Left cardiac atrium (tissue), 4 donors: ENCODE measurements at places on chromosomes 1 and 21.
A peak's percentile ranks its signal among the peaks of the same experiment; 100 is the strongest.

DNA sequence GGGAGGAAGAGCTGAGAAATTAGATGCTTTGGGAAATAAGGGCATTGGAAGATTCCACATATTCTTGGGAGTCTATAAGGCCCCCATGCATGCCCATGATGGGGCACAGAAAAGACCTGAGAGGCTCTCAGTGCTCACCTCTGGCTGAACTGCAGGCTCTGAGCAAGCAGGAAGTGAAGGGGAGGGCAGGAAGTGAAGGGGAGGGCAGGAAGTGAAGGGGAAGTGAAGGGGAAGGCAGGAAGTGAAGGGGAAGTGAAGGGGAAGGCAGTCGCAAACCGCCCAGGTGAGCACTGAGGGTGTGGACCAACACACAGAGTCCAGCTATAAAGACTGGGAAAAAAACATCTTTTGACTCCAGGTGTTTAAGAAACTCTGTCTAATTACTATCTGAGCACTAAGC lies 3.5 kb downstream of the KRTAP10-9 start:
- DNase-seq = no peak

- no peak for DNase-seq
Observed at GRCh38 chr1:167991546-167991945, 54.7 kb upstream of the MPC2 start.

DNA sequence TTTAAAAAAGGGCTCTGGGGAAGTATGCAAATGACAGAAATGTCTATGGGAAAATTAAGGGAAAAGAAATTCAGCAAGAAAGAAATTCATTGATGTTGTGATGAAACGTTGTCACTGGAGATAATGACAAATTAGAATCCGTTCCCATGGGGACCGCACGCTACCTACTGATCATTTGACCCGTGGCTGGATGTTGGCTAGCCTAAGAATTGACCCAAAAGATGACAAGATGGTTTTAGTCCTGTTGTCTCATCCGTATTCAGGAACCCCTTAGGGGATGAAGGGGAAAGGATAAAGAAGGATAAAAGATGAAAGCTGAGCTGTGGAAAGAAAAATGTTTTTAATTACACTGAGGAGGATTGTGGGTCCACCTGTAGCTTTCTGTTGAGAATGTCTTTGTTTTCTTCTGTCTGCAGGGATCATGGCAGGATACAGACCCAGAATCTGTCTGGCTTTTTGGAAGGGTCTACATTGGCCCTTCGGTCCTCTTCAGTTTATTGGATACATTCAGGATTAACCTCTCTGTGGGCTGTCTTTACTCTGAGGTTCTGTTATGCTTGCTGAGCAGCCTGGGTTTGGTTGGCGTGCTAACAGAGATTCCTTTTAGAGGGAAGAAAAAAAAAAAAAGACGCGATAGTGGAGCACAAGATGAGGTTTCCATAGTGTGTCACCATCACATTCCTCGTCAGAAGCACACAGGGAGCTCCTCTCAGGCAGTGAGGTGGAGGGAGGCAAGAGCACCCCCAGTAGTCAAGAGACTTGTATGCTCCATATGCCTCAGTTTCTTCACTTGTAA lies 106.2 kb downstream of the CACHD1 start:
- no peak for DNase-seq

DNA sequence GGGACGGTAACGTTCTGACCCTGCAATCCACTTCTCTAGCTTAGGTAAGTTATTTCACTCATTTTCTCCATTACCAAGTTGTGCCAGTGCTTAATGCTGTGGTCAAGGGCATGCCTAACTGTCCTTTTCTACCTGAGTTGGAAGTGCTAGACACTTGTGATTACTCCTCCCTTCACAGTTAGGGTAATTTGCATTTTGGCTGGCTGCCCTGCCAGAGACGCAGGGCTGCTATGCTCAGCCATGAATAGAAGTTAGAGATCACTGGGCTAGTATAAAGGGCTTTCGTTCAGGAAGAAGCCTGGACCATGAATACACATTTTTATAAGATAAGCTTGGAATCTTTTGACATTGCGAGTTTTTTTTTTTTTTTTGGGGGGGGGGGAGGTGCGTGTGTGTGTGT lies 633.2 kb upstream of the NEGR1 start:
- DNase-seq = no peak

GRCh38 chr21:40049931-40050290 lies 182.7 kb downstream of the PCP4 start:
- no peak for DNase-seq

- no peak for DNase-seq
Observed at GRCh38 chr1:83961571-83962295, 37.2 kb downstream of the TTLL7 start.

DNA sequence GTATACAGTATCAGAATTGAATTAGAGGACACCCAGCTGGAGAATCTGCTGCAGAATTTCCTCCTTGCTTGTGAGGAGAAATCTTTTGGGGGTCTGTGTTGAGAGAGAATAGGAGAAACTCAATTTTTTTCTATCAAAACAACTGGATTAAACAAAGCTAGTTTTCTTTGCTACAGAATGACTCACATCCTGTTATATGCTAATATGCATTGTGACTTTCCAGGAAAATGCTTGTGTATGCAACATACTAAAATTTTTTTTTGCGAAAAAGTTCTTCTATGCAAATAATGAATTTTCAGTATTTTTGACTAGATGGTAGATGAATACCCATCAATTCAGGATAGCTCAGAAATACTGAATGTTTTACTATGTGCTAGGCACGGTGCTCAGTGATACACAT lies 2.2 kb downstream of the VAMP4 start:
- DNase-seq = no peak

DNA sequence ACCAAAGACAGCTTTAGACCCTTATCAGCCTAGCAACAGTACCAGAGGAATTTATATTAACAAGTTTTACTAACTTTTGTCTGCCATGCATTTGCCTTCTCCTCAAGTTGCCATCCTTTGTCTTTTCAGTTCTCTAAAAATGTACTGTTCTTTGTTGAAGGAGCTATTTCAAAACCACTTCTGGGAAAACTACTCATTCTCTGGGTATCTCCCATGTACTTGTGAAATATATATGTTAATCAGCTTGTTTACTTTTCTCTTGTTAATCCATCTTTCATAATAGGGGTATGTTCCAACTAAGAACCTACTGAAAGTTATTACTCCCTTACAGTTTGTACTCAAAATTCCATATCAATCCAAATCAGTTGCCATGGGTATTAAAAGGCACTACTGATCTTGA lies 16.3 kb downstream of the DPYD start:
- DNase-seq = no peak

DNA sequence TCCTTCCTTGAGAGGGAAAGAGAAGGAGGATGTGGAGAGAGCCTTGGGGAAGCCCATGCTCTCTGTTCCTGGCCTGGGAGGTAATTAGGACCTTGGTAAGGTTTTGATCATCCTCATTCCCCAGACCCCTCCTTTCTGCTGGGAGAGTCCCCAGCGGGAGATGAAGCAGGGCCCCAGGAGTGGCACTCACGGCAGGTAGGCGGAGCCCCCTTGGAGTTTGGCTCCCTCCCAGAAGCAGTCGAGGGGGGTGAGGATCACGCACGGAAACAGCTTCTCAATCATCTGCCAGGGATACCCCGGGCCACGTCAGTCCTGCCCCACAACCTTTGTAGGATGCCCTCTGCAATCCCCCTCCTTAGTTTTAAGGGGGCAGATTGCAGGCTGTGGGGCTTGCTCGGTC lies 11.5 kb downstream of the PTCH2 start:
- DNase-seq = no peak

DNA sequence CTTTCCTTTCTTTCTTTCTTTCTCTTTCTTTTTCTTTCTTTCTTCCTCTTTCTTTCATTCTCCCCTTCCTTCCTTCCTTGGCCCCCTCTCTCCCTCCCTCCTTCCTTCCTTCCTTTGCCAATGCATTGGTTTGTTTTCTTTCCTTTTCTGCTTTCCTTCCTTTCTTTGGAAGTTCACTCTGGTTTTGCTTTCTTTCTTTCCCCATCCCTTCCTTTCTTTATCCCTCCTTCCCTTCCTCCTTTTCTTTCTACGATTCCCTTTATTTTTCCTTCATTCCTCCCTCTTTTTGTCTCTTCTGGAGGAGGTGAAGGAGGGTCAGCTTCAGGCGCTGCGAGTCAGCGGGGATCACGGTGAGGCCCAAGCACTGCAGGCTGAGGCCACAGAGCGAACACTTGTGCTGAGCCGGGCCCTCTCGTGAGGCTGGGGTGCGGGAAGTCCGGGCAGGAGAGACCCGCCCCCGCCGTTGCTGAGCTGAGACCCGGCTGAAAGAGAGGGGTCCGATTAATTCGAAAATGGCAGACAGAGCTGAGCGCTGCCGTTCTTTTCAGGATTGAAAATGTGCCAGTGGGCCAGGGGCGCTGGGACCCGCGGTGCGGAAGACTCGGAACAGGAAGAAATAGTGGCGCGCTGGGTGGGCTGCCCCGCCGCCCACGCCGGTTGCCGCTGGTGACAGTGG lies 1.5 kb downstream of the SIM2 start:
- no peak for DNase-seq

DNA sequence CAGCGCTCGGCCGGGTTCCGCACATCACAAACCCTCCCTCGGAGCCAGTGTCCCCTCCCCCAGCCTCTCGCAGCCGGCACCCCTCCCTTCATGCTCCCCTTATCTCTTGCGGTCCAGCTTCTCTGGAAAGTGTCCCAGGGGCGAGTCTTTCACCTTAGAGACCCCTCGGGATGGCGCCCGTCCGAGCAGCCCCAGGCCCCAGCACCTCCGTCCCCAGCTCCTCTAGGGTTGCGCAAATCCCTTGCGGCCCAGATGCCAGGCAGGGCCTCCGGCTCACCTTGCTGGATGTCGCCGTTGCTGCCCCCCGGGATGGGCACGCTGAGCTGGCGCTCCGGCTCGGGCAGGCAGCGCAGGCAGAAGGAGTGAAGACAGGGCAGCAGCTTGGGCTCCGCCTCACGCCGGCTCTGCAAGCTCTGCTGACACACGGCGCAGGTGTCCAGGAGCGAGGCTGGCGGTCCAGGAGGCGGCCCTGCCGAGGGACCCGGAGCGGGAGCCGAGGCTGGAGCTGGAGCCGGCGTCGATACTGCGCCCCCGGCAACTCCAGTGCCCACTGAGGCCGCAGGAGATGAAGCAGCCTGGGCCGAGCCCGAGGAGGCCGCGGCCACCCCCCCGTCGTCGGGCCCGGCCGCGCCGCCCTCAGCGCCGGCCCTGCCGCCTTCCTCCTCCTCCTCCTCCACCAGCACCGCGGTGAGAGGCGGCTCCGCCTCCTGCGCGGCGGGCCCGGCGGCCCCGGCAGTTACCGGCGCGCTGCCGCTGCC lies 550 bp downstream of the TRIM33 start:
- peak; percentile 52 for DNase-seq

DNA sequence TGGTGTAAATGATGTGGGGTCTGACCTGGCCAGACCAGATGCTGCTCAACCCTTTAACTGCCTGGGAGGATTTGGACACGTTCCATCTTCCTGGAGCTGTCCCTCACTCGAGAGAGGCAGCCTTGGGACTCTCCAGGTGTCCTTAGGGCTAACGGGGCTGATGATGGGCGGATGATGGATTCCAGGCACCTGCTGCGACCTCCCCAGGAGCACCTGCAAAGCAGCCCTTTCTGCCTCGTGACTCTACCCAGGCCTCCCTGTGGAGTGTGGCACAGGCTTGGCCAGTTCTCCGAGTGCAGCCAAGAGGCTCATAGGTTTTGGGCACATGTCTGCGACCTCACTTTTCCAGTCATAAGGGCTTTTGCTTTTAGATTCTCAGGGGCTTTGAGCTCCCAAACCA lies 12.3 kb upstream of the TRIM17 start:
- no peak for DNase-seq

- DNase-seq = peak; percentile 11
Observed at GRCh38 chr1:2950926-2951305, 70.4 kb upstream of the ACTRT2 start.

DNA sequence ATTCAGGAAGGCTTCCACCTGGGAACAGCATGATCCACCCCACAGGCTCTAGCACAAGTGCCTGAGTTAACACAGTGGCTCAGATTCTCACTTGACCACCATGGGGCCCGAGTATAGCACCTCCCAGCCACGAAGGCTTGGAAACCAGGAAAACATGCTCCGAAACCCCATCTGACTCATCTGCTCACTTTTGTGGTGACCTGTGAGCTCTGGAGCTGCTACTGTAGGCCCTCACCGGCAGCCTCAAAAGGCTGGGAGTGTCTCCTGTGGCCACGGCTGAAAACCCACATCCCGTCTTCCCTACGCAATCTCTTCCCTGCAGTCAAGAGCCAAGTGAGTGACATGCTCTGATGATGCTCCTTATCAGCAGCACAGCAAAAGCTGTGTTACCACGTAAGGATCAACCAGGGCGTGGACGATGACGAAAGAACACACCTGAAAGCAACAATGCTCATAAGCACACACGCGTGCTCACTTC lies 81.4 kb downstream of the TGFBR3 start:
- no peak for DNase-seq

- no peak for DNase-seq
Observed at GRCh38 chr1:29029667-29030066, 94.0 kb downstream of the TMEM200B start.

DNA sequence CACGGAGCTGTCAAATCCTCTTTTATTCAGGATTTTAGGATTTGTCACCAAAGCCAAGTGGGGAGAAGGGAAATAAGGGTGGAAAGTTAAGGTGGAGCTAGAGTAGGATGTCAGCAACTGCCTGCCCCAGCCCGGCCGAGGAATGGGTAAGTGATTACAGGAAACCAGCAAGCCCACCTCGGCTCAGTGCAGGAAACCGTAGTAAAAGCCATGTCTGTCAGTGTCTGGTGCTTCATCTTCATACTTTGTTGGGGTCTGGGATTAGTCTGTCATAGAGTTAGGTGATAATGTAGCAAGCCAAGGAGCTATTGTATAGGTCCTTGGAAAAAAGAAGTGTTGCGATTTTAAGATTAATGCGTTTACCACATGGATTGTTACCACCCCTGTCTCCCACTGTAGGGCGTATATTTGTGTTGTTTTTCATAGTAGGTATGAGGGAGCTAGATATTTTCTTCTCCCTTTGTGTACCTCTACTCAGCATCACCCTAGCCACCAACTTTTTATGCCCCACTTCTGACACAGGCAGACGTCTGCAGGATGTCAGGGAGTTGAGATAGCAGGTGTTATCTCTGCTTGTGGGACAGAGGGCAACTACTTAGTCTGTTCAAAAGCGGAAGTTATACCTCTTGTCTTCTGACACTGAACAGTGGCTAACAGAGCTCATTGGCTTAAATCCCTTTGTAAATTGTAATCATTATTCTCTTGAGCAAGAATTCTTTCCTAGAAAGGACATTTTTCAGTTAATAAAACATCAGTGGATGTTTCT lies 253.7 kb downstream of the HHAT start:
- no peak for DNase-seq

DNA sequence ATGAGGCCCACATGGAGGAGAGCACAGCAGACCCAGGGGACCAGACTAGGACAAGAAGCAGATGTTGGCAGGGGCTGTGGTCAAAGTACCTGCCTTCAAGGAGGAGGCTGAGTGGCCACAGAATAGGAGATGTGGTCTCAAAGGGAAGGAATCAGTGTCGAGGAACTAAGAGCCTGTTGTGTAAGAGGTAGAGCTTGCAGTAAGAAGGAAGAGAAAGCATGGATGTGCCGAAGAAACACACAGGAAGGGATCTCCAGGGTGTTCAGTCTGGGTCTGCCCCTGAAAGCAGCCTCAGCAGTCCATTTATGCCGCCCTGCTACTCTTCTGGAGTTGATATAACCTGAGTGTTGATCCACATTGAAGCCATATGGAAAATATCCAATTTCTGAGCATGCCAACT lies 83.9 kb downstream of the NID1 start:
- no peak for DNase-seq
